SHP77 (cell line): ENCODE measurements at places on chromosomes 11 and 22.

- no peak for DNase-seq
Observed at GRCh38 chr11:91952056-91952455, 272.6 kb upstream of the FAT3 start.

- no peak for DNase-seq
Observed at GRCh38 chr11:66116576-66117361, 46.7 kb downstream of the PACS1 start.

- no peak for DNase-seq
Observed at GRCh38 chr11:88188251-88188931, 13.1 kb upstream of the RAB38 start.

- DNase-seq, result no peak
Observed at GRCh38 chr11:77072851-77073327, 6.1 kb downstream of the CAPN5 start.

GRCh38 chr11:61983419-61983818, 16.0 kb upstream of the FTH1 start:
- DNase-seq, result no peak
